ENCODE measurements at places on chromosomes 1 and 21.
A peak's percentile ranks its signal among the peaks of the same experiment; 100 is the strongest.

GRCh38 chr21:32739946-32740345, 12.1 kb upstream of the SYNJ1 start:
- DNase-seq: no peak

DNA sequence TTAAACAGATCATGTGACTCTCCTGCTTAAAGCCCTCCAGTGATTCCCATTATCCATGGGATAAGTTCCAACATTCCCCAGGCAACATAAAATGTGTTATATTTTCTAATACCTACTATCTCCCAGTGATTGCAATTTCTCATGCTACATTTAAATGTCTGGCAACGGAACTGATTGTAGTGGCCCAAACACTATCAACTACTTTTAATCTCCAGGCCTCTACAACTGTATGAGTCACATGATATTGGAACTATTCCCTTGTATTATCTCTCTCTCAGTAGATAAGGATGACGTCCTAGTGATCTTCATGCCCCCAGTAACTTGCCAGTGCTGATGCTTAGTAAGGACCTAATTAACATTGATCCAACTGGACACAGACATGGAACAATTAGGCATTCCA, 49.9 kb downstream of the ERICH3 start:
- DNase-seq: no peak

DNA sequence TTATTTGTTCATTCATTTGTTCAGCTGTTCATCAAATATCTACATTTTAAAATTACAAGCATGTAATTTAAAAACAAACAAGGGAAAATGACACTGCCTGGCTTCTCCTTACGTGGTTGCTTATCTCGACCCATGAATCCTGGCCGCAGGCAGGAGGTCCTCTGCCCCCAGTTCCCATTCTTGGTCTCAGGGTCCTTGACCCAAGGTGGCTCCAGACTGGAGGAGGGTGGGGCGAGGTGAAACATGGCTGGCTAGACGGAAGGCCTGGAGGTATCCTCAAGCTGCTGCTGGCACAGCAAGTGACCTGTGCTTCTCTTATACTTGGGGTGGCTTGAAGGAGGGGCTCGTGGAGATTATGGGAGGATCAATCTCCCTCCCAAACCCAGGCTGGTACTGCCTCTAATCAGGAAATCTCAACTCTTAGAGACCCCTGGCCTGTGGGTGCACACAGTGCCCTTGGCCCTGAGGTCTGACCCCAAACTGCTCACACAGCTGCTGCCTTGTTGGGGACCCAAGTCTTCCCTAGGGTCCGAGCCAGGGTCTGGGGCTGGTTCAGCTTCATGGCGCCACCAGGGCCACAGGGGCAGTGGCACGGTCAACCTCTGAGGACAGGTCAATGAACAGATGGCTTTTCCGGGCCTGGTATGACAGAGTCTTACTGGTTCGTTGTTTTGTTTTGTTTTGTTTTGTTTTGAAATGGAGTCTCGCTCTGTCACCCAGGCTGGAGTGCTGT, 63.7 kb downstream of the SCCPDH start:
- DNase-seq: no peak

GRCh38 chr1:217135569-217135915, 412.3 kb upstream of the ESRRG start:
- DNase-seq: peak; percentile 59

DNA sequence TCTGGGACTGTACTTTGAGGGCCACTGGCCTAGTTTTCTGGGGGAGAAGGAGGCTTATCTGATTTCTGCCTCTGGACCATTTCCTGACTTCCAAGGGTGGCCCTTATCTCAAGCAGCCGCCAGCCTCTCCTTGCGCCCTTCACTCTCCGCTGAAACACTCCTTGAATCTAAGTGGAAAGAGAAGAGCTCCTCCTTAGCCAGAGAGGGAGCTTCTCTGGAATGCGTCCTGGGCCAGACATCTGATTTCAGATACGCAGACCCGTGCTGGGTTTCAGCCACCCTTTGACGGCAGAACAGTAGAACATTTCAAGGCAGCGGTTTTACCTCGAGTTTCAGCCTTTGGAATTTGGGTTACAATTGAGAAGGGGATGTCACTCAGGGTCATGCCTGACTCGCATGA, 308.0 kb downstream of the CAMTA1 start:
- no peak for DNase-seq

DNA sequence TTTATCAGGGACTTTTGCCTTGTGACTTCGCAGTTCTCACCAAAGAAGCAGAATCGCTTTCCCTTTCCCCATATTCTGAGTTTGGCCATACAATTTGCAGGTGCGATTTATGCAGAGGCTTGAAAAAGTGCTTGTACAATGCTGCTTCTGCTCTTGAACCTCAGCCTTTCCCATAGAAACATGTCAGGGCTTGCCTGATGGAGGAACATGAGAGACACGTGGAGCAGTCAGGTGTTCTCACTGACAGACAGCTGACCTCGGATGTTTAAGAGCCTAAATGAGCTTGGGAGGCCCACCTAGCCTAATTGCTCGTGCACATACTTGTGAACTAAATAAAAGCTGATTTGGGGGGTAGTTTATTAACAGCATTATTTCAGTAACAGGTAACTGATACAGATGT, 290.0 kb downstream of the S1PR1 start:
- DNase-seq: no peak

DNA sequence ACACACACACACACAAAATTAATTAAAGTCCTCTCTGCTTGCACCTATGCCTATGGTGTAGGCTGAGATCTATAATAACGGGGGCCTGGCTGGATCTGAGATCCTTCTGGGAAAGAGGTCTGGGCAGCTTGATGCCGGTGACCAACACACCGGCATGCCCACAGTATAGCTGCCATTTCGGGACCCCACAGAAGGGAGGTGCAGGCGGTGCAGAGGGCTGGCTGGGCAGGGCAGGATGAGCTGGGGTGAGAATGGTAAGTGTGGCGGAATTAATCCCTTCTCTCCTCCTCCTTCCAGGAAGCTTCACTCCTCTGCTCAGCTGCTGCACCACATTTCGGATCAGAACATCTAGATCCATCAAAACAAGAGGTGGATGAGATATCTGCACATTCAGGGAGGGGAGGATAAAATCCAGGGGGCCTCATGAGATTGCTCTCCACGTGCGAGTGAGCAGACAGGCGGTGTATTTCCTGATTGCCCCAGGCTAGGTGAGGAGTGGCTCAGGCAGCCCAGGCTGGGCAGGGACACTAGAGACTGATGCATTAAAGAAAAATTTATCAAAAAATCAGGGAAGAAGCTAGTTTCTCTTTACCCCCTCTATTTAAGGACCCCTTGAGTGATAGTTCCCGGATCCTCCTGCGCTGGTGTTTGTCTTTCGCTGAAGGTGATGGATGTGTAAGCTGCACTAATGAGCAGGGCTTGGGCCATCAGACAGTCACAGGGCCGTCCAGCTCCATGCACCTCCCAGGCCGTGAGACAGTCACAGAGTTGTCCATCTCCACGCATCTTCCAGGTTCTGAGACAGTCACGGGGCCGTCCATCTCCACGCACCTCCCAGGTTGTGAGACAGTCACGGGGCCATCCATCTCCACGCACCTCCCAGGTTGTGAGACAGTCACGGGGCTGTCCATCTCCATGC, 449.9 kb downstream of the PTPRU start:
- no peak for DNase-seq

- no peak for DNase-seq
Observed at GRCh38 chr1:227192163-227192562, 126.1 kb downstream of the CDC42BPA start.

DNA sequence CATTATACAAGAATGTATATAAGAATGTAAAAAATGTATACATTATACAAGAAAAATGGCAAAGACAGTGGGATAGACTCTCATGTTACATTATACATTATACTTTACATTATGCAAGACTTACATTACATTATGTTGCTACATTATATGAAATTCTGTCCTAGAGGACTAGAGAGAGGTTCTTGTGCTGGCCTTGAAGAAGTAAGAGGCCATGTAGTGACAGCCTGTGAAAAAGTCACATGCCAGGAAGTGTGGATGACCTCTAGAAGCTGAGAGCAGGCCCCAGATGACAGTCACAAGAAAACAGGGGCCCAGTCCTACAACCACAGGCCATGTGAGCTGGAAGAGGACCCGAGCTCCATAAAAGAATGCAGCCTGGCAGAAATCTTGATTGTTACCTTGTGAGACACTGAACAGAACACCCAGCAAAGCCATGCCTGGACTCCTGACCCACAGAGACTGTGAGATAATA, 30.5 kb upstream of the AHCYL1 start:
- no peak for DNase-seq

- no peak for DNase-seq
Observed at GRCh38 chr1:9120312-9120958, 8.5 kb downstream of the GPR157 start.
